HS-27A (cell line): ENCODE measurements at places on chromosomes 11 and 22.

DNA sequence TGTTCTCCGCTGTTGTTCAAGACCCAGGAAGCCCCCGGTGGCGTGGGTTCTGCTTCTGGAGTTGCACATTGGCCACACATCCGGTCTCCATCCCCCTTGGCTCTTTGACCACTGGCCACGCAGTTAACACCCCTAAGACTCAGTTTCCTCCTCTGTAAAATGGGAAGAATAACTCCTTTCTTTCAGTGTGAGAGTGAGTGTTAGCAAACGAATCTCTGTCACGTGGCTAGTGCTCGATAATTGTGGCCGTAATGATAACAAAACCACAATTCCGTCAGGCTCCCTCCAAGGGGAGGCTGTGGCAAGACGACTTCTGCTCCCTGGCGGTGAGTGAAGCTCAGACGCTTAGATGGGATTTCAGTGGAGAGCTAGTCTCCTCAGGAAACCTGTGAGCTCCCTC, 315.2 kb upstream of the B3GAT1 start:
- DNase-seq = no peak

DNA sequence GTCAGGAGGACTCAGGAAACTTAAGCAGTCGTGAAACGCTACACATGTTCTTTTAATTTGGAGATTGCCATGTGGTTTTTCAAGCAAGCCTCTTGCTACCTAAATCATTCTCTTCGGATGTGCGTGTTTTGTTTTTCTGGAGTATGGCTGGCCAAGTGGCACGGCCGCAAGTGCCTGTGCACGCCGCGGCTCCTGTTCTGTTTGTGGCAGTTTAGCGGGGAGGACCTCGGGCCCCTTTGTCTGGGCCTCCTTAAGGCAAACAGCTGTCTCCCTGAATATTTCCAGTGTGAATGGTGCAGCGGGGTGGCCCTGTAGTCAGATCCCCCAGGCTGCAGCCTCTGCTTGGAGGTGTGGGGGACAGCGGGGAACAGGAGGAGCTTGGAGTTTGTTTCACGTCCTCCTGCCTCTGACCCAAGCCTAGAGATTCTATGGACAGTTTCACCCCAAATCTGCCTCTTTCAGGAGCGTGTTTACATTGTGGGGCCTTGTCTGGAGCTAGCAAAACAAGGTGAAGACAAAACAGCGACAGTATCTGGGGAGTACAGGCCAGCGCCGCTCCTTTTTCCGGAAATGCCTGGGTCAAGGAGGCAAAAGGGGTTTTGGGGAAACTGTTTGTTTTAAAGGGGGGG, 1.3 kb downstream of the LRP5 start:
- no peak for DNase-seq

GRCh38 chr11:111977146-111978027, 40.2 kb downstream of the DIXDC1 start:
- DNase-seq = no peak

GRCh38 chr22:24807284-24807950, 1.4 kb downstream of the SGSM1 start:
- no peak for DNase-seq

DNA sequence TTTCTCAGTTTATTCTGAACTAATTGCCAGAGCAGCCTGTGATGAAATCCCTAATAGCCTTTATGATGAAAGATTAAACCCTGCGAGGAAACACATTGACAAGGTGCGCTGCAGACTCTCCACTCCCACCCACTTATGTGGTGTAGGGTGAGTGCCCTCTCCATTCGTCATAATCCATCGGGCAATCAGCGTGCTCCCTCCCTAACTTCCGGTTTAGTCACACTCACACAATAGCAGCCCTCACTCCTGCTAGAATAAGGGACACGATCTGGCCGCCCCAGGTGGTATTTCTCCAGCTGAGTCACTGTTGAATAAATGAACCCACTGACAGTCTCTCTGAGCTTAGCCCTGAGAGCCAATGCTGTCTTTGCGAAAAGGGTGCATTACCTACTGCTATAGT, 188.3 kb downstream of the OPCML start:
- DNase-seq = no peak

DNA sequence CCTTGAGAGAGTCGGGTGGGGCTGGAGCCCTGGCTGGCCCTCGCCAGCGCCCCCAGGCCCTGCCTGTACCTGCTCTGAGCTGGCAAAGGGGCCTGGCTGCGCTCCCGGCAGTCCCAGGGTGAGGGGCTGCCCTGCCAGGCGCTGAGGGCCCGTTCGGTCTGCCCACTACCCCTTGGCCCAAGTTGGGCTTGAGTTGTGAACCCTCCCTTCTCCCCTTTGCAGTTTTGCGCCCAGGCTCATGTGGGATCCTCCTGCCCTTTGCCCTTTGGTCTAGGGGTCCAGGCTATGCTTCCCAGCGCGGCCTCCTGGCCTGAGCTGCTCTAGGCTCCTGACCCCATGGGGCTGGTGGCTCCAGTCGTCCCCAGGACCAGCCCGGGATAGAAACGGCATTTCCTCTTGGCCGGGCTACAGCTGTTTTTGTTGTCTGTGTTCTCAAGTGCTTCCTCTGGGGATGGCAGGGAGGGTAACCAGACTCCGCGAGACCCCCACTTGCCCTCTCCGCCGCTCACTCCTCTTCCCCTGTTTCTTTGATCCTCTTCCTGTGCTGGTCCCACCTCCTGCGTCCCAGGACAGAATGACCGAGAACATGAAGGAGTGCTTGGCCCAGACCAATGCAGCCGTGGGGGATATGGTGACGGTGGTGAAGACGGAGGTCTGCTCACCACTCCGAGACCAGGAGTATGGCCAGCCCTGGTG, 34.9 kb downstream of the PRDM11 start:
- DNase-seq = no peak

GRCh38 chr11:118882491-118882890, 1.2 kb upstream of the CXCR5 start:
- DNase-seq = no peak

DNA sequence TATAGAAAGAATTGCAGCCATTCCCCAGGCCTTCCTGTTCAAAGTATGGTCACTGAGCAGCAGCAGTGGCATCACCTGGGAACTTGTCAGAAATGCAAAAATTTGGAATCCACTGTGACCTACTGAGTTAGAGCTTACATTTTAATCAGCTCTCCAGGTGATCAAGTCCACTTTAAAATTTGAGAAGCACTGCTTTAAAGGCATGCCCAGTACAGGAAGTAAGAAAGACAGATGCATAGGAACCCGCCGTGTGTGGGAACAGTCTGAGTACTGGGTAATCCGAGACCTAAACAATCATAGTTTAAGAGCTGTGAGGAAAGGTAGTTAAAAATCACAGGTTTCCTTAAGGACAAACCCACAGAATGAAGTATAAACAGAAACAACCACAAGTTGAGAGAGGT, 462.4 kb downstream of the RAB38 start:
- DNase-seq = no peak

DNA sequence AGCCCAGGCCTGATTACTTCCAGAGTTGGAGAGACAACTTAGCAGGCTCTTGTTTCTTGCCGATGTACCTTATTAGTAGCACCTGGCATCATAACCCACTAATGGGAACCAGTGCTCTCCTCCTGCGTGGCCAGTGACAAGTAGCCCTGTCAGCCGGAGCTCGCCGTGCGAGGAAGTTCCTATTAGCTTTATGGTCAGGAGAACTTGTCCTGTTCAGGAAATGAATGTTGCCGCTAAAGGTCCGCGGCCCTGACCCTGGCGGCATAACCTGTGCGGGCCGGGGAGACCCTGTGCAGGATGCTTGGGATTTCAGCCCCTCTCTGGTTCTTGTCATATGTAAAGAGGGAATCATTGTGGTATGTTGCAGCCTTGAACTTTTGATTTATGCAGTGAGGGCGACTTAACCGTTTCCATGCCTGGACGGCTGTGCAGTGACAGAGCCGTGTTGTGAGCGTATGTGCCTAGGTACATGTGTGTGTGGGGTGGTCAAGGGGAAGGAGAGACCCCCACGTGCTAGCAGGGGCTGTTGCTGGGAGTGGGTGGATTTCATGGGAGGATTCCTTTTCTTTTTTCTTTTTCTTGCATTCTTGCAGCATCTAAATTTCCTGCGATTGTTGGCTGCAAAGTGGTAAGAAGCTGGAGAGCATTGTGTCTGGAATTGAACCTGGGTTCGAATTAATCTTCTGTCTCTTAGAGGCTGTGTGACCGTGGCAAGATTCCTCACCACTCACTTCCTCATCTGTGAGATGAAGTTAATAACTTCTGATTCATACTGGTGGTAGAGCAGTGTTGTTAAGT, 15.2 kb downstream of the ZBTB16 start:
- DNase-seq = no peak

GRCh38 chr11:47907499-47907898, 59.3 kb upstream of the NUP160 start:
- no peak for DNase-seq

DNA sequence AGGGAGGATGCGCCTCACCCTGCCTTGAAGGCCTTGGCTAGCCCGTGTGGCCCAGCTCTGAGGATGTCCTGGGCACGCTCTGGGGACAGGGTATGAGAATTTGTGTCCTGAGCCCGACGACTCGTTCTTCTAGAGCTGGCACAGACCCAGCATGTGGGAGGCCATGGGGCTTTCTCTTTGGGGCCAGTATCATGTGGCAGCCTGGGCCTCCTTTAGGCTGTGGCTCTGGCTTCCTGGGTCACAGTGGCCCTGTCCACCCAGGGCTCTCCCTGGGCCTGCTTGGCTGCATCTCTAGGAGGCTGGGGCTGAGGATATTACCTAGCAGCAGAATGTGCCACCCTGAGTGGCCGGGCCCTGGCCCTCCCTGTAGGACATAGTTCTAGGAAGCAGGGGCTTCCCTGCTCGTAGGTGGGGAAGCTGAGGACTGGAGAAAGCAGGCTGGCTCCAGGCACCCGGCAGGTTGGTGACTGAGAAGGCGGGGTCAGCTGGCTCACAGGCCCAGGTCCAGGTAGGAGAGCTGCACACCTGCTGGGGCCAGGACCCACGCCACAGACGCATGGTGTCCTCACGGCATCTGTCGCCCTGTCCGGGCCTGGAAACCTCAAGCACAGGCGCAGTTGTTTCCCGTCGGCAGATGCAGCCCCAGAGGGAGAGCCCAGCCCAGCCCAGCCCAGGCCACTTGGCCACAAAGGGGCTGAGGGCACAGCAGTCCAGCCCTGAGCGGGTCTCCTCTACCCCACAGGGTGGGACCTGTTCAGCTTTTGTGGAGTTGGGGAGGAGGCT, 6.8 kb downstream of the CCDC188 start:
- DNase-seq = no peak

DNA sequence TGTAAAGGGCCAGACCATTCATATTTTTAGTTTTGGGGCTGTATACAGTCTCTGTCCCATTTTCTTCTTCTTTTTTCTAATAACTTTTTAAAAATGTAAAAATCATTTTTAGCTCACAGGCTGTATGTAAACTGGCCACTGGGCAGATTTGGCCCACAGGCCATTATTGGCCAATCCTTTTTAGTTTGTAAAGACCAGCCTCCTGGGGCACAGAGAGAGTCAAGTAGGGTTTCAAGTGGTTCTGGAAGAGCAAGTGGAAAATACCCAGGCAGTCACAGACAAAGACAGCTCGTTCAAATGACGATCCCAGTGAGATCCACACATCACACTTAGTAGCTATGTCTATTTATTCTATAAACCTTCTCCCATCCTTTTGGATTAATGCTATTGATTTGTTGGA, 150.2 kb upstream of the ARHGAP20 start:
- no peak for DNase-seq

DNA sequence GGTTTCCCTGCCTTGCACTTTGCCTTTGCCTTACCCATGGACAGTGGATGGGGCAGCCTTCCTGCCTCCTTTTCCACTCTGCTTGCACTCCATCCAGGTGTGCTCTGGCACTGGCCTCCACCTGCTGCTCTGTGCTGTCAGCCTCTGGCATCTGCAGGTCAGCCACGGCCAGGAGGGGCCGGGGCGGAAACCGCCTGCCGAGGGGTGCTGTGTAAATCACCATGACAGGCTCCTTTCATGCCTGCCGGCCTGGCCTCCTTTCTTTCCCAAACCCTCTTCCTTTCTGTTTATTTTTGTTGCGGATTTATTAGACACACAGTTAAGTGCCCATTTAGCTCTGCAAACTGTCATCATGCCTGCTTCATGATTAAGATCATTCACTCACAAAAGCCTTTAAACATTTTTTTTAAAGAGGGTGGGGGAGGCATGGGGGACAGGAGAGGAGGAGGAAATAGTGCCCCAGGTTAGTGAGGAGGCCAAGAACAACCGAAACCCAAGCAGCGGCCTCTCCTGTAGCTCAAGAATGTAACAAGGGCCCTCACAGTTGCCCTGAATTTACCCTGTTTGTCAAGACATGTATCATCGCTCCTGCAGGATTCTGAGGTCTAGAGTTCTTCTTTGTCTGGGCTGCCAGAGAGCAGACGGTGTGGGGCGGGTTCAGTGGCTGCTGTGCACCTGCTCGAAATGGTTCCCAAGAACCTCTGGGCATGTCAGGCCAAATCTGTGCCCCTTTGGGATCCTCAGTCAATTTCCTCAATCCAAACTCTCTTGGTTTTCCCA, 83.3 kb downstream of the BARX2 start:
- DNase-seq = no peak

DNA sequence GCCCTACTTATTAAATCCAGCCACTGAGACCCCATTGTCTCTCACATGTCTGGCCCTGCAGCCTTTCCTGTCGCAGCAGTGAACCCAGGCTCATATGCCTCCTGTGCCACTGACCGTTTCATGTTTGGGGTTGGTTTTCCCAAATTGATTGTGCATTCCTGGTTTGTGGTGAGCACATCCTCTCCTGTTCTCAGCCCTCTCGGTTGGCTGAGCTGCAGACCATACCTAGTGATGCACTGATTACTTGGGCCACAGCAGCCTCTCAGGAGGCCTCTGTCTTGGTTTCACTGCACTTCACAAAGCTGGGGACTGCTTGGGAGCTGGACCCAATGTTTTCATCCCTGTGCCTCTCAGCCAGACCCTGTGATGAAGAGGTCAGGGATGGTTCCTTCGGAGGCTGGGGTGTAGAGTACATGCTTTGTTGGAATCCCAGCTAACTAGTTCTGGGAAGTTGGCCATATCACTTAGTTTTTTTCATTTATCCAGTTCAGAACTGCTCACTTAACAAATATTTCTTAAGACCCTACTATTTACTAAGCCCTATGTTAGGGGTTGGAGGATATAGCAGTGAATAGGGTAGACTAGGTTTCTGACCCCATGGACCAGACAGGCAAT, 30.9 kb downstream of the PARVA start:
- DNase-seq = no peak

DNA sequence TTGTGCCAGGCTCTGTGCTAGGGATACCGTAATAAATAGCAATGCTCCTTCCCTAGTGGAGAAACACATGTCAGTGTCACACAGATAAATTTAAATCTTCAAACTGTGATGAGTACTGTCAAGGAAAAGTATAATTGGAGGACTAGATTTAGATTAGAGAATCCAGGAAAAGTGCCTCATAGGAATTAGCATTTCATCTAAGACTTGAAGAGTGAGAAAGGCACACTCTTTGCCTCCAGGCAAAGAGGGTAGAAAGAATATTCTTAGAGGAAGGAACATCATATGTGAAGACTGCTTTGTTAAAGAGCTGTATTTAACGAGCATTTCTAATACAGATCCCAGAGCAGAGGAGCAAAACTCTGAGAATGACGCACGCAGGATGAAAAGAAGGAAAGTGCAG, 30.9 kb downstream of the ART5 start:
- DNase-seq = no peak

DNA sequence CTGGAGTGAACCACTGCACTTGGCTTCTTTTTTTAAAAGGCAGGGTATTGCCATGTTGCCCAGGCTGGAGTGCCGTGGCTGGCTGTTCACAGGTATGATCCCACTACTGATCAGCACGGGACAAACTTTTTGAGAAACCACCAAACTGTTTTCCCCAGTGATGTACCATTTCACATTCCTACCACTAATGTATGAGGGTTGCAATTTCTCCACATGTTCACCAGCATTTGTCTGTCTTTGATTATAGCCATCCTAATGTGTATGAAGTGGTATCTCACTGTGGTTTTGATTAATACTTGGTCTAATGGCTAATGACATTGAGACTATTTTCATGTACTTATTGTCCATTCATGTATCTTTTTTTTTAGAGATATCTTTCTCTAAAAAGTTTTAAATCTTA, 41.5 kb upstream of the EP300 start:
- no peak for DNase-seq
